ENCODE measurements at places on chromosomes 3 and 15. TPM values are rescaled to one million over a fixed set of nuclear protein-coding genes. Genes with fewer than 3 reads are reported as not detected.

DNA sequence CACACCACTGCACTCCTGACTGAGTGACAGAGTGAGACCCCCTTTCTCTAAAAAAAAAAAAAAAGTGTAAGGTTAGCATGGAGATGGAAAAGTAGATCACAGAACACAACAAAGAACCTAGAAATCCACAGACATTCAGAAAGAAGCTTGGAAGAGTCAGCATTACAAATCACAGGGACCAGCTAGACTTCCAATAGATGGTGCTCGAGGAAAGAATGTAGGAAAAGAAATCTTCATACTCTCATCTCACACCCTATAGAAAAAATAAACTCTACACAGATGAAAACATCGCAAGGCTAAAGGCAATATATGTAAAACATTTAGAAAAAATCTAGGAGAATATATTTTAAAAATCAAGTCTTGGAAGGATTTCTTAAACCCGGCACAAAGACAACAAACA, 94.5 kb upstream of the ABHD17C start:
- DNase-seq, result no peak

- no peak for DNase-seq
These were observed 329.4 kb downstream of the TBC1D5 start for GRCh38 chr3:17412950-17413530.

DNA sequence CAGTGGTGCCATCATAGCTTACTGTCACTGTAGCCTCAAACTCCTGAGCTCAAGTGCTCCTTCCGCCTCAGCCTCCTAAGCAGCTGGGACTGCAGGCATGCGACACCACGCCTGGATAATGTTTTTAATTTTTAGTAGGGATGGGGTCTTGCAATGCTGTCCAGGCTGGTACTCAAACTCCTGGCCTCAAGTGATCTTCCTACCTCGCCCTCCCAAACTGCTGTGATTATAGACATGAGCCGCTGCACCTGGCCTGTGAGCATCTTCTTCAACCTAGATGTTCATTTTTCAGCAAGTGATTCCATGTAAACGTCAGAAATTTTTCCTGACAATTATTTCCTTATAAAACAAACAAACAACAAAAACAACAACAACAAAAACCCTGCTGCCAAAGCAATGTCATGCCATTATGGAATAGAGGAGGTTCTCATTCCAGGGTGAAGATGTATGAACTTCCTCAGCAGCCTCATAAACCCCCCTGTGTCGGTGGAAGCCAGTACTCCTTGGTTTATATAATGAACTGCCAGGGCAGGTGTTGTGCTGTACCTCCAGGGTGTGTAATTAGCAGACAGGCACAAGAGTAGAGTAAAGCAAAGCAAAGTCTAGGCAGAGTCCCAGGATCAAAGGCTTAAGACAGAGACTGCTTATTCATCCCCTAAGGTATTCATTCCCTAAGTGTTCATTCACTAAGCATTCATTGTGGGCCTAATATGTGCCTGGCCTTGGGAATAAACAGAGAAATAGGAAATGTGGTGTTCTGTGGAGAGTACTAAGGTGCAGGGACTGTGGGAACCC, 44.6 kb downstream of the NR2C2 start:
- DNase-seq, result no peak

GRCh38 chr3:112779558-112780480, 66.8 kb downstream of the CD200R1L start:
- DNase-seq, result no peak

GRCh38 chr3:42652611-42653302, 740 bp upstream of the ZBTB47 start:
- peak; percentile 59 for DNase-seq

DNA sequence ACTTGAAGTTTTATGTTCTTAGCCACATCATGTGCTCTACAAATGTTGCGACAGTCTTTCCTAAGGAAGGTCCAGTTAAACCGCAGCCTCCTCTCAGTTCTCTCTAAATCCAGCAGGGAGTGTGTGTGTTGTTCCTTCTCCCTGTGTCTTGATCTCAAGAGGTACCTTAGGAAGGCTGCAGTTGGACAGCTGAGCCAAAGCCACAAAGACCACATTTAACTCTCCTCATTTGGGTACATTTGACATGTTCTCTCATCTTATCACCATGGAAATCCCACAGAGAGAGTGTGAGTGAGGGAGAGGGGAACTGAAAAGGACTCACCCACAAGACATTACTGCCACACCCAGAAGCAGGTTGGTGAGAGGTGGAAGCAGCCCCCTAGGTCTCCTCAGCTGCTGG, 79.5 kb downstream of the CD200R1L start:
- no peak for DNase-seq

DNA sequence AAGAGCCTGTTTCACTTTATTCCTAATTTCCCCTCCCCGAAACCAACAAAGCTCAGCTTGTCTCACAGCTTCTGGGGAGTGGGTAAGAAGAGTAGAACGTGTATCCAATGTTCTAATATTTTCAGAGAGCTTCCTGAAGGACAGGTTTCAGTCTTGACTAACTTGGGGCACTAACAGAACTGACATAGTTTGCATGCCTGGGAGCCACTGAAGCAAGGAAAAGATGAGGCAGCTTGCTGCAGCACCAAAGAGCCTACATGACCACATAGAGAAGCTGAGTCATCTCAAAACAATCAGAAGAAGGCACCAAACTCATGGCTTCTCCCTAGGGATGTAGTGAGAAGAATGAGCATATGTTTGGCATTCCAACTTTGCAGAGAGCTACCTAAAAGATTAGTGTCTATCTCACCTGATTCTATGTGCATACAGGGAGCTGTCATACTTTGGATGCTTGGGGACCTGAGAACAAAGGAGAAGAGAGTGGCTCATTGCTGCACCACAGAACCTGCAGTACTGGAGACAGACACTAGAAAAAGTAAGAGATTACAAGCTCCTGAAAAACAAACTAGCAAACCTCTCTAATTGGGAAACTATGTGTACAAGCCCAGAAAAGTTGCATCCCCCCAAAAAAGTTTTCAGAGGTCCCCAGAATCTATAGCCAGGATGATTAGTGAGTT, 86.9 kb downstream of the DCLK3 start:
- no peak for DNase-seq

GRCh38 chr3:154285221-154285620, 39.1 kb downstream of the DHX36 start:
- no peak for DNase-seq

GRCh38 chr3:160038862-160039562, 50.4 kb downstream of the IL12A start:
- DNase-seq, result no peak

DNA sequence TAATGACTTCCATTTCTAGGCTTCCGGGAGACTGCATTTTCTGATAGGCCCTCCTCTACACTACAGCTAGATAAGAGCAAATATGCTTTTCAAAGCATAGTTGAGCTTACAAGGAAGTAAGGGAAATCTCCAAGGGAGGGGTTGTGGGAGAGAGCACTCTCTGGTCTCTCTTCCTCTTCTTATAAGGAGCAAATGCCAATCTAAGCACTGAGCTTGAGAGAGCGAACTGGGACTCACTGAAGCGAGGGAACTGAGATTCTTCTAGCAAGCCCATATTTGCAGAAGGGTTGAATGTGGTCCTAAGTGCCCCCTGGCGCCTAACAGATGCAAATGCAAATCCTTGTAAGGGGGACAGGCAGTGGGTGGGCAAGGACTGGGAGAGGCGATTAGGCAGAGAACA, 164.8 kb downstream of the ERC2 start:
- DNase-seq, result no peak

GRCh38 chr15:50906954-50907600, 1.4 kb upstream of the AP4E1 start:
- no peak for DNase-seq

DNA sequence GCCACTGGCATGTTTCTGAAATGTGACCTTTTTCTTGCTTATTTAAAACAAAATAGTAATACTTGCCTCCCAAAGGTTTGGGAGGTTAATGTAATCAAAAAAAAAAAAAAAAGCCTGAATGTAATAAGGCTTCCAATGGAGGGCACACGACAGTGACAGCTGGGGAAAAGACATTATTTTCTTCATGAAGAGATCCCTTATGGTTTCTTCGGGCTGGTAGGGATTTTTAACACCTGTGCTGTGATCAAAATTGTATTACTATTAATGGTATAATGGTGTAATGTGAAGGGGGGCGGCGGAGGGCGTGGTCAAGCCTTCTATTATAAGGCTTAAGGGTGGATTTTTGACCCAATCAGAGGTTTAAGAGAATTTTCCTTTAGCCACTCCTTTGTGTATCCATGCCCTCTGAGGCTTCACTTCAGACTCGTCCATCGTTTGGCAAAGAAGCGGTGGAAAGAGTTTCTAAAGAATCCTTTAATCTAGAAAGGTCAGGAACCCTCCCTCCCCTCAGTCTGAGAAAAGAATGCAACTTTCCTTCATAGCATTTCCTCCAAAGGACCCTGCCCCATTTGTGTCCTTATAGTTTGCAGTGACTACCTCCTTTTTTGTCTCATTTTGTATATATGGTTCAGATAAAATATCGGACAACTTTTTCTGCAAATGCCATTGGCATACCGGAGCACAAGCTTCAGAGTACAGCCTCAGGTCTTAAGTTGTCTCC, 89.5 kb upstream of the CHD2 start:
- peak; percentile 74 for DNase-seq

- no peak for DNase-seq
These were observed 6.9 kb upstream of the RFTN1 start for GRCh38 chr3:16520241-16520969.

DNA sequence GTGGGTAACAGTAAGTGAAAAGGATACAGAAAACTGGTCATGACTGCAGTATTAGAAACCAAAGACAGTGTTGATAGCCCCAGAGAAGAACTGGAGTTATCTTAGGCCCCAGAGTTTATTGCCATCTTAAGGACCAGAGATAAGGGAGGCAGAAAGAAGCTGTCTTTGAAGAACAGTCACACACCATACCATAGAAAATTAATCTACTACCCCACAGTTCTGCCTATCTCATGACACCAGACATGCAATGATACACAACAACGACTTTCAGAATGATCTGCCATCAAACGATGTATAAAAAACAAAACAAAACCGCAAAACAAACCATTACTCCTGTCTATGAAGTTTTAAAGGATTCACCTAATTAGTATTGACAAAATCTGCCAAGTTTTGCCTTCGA, 9.6 kb downstream of the CPOX start:
- DNase-seq, result no peak

DNA sequence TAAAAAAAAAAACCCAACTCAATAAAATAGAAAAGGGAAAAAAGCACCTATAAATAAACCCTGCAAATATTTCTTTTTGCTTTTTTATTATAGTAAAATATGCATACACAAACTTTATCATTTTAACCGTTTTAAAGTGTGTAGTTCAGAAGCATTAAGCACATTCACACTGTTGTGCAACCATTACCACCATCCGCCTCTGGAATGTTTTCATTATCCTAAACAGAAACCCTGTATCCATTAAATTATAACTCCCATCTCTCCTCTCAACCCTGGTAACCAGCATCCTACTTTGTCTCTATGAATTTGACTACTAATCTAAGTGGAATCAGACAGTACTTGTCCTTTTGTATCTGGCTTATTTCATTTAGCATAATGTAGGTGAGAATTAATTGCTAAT, 15.0 kb downstream of the CDCP1 start:
- DNase-seq, result no peak

DNA sequence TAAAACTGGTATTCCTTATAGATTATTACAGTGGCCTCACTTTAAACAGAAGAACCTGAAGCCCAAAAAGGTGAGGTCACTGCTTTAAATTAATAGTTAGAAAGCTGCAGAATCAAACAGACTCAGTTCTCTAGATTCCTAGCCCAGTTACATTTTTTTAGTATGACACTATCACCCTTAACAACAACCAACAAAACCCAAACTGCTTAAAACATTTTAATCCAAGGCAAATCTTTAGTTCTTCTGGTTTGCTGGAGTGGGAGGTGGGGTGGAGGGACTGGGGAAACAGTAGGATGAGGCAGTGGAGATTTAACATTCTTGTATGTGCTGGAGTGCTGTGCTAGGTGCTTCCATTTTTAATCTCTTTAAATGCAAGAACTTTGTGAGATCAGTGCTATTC, 631.6 kb upstream of the KCNMB2 start:
- DNase-seq, result no peak

- no peak for DNase-seq
These were observed 352.4 kb upstream of the ARHGEF26 start for GRCh38 chr3:153768561-153769469.

DNA sequence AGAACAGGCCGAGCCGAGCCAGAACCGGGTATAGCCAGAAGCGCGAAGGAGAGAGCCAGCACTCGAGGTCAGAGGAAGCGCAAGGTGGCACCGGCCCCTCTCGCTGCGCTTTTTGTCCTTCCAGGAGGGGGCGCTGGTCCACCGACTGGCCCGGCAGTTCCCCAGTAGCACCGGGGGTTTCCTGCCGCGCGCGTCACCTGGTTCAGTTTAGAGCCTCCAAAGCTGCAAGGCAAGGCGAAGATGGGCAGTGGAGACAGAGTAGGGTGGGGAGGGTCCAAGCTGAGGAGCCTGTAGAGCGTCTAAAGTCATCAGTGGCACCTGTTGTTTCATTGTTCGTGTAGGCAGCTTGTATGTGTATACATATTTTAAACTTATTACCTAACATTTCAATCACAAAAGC, 7.6 kb upstream of the NR2E3 start:
- no peak for DNase-seq

DNA sequence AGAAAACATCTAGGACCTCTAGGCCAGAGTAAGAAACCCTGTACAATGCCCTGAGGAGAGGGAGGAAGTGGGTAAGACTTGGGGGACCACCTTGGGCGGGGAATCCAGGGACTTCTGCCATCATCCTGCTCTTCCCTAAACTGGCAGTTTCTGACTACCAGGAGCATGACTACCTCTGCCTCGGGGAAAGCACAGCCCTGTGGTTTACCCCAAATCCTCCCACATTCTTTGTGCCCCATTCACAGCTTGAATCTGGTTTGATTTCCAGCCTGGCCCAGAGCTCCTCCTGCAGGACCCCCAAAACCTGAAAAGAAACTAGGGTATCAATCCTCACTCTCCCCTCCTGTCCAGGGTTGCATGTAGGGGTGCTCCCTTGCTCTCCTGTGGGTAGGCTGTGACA, 4.7 kb downstream of the C3orf18 start:
- DNase-seq, result no peak

DNA sequence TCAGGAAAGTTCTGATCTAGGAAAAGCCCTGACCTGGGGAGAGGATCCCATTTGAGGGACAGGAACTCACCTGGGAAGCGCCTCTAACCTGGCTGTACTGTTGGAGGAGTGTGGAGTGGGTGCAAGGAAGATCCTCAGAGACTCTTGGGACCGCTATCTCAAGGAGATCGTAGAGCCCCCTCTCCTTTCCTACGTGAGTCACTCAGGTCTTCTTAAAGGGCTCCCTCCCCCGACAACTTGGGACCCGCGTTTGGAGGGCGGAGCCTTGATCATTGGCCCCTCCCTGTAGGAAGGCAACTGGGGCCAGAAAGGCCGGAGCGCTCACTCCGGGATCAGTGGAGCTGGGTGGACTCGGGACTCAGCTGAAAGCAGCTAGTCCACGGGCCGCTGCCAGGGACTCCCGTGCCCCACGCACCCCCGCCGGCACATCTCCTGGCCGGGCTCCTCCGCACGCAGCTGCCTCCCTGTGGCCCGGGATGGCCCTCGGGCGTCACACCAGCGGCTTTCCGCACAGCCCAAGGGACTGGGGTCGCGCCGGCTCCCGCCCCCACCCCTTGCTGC, 520 bp downstream of the SLC26A6 start:
- peak; percentile 12 for DNase-seq

SH2D7 gene
- total RNA-seq, result not detected

FAM81A gene
- total RNA-seq, result 0.10 TPM

KBTBD13 gene
- total RNA-seq, result 1.4 TPM

ZPLD1 gene
- not detected for total RNA-seq

CYP8B1 gene
- total RNA-seq, result not detected

DAZL gene
- total RNA-seq, result not detected
